ENCODE measurements at places on chromosomes 4 and X.

DNA sequence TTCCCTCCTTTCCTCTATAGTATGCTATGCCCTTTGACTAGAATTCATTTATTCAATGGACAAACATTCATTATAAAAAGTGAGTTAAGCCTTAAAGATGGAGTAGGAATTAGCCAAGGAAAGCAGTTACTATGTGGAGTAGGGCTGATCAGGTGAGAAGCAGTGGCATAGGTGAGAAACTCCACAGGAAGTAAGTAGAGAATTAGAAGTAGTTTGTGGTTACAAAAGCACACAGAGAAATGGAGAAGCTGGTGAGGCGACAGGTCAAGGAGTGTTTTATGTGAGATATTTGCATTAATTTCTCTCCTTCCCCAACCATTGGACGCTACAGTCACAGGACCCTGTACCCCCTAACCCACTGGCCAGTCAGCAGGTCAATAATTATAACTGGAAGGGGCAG, 30.6 kb downstream of the SETD7 start:
- no peak for DNase-seq

GRCh38 chr4:98493296-98493695, 165.1 kb downstream of the TSPAN5 start:
- DNase-seq: no peak

DNA sequence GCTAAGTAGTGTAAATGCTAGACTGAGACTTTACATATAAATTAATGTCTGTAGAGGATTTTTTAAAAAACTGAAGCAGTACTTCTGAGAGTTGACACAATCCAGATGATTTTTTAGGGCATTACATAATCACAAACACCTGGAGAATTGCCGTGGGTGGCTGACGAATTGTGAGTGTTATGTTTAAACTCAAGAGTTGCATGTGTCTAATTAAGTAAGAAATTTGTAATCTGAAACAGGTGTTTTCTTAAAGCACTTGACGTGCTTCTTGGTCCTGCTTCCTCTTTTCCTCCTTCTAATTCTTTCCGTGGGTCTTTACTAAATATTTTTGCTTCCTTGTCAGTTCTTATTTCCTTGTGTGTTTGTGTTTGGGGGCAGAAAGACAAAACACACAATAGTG, 27.8 kb downstream of the PIR start:
- DNase-seq: no peak

GRCh38 chrX:133473451-133473850, 58.2 kb upstream of the GPC4 start:
- no peak for DNase-seq

DNA sequence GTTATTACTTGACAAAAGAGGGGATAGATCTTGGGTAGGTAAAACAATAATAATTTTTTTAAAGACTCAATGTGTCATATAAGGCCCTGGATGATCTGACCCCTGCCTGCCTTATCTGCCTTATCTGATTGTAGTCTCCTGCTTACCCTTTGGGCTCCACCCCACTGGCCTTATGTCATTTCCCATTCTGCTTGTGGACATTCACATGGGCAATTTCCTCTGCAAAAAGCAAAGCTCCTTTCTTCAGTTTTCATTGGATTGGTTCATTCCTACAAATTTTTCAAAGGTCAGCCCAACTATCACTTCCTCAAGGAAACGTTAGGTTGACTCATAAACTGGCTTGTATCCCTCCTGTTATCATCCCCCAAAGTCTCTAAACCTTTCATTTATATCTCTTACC, 15.7 kb upstream of the TET2 start:
- no peak for DNase-seq

GRCh38 chrX:120316587-120317283, 5.5 kb upstream of the TMEM255A start:
- DNase-seq: no peak

DNA sequence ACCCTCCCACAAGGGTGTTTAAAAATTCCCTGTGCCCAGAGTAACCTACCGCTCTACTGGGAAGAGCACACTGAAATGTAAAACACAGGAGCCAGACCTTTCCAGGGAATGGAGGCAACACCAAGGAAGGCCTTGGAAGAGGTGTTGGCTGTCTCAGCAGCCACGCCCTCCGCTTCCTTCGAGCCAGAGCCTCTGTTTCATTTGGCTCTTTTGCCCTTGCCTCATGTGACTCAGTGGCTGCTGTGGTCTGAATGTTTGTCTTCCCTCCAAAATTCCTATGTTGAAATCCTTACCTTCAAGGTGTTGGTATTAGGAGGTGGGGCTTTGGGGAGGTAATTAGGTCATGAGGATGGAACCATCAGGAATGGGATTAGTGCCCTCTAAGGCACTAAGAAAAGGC, 11.3 kb downstream of the SCD5 start:
- no peak for DNase-seq

DNA sequence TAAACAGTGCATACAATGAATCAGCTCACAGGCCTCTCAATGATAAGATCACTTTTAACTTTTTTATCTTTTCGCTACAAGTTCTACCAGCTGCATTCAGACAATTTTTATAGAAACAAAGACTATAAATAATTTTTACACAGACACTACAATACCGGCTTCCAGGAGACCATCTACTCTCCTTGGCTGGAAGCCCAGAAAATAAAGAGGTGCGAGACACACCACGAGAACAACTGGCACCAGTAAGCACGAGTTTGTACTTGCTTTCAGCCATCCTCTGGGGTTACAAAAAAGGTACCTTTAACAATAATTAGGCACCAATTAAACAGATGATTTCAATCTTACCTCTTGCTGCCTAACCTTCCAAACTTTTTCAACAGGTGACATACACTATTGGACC, 11.2 kb upstream of the PRDX4 start:
- no peak for DNase-seq

DNA sequence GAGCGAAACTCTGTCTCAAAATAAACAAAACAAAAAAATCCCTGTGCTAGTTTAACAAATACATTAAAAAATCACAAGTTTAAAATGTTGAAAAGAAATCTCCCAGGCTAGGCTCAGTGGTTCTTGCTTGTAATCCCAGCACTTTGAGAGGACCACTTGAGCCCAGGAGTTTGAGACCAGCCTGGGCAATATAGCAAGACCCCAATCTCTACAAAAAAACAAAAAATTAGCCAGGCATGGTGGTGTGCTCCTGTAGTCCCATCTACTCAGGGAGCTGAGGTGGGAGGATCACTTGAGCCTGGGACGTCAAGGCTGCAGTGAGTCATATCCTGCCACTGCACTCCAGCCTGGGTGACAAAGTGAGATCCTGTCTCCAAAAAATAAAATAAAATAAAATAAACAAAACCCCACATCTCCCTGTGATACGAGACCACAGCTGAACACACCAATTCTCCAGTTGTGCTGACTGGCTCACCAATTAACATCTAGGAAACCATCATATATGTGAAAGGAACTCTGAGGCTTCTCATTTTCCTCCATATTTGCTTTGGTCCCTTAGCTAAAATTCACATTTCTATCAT, 7.3 kb downstream of the RPS4X start:
- DNase-seq: no peak

- no peak for DNase-seq
Measured at GRCh38 chr4:187333151-187333550, 609.5 kb upstream of the FAT1 start.

GRCh38 chr4:75018811-75019479, 86.0 kb downstream of the PARM1 start:
- no peak for DNase-seq

DNA sequence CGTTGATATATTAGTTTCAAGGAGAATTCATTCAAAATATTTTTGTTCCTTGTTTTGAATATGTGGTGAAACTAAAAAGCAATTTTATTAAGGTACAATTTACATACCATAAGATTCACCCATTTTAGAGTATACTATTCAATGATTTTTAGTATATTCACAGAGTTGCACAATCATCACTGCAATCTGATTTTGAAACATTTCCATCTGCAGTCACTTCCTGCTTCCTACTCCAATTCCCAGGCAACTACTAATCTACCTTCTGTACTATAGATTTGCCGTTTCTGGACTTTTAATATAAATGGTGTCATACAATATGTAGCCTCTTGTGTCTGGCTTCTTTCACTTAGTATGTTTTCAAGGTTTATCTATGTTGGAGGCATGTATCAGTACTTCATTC, 71.3 kb downstream of the SLC9A7 start:
- DNase-seq: no peak
